NCI-H2227 treated with DMSO at 0.1 percent for 48 hours (cell line): ENCODE measurements at places on chromosomes 2 and 18.

DNA sequence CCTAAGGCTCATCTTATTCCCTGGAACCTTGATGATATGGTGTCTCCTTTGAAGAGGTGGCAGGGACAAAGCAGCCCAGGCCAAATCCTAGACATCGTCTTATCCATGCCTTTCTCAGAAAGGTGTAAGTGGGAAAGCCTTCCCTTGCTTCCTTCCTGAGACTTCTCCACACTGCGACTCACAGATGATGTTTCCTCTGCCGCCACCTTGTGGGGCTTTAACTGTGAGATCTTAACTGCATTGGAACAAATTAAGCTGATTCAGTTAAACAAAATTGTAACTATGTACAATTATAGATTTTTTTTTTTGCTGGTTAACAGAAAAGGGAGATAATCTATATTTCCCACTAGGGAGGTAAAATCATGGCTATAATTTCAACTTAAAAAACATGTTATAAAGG is 10.0 kb upstream of the GCA start:
- no peak for DNase-seq

GRCh38 chr2:226002438-226002837 is 602.9 kb downstream of the NYAP2 start:
- DNase-seq = no peak

GRCh38 chr2:171592036-171592555 is 69.8 kb downstream of the CYBRD1 start:
- DNase-seq = no peak

DNA sequence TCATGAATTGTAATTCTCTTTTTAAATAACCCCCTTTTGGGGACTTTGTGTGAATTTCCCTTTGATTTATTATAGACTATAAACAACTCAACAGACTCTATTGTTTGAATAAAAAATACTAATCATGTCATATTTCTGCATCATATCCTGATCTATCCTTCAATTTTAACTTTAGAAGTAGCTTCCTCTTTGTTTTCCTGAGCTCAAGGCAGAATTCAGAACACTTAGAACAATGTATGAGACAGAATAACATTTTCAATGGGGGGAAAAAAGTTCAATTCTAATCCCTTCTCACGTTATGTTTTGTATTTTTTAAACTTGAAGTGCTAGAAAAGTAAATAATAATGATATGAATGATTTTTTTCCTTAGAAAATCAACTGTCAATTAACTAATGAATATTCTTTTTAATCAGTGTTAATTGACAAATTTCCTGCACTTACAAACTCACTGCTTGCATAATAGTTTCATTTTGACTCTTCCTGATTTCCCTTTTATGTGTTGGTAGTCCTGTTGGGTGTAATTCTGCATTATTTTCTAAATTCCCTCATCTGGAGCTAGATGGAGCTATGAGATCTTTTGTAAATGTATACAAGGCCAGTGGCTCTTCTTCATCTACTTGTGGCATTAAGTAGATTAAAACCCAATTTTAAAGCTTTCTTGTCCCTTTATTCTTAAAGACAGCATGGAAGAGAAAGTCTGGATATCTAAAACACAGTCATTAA is 326.1 kb downstream of the PARD3B start:
- DNase-seq = peak; percentile 42

GRCh38 chr2:7014174-7014640 is 97.0 kb downstream of the RNF144A start:
- DNase-seq = no peak

DNA sequence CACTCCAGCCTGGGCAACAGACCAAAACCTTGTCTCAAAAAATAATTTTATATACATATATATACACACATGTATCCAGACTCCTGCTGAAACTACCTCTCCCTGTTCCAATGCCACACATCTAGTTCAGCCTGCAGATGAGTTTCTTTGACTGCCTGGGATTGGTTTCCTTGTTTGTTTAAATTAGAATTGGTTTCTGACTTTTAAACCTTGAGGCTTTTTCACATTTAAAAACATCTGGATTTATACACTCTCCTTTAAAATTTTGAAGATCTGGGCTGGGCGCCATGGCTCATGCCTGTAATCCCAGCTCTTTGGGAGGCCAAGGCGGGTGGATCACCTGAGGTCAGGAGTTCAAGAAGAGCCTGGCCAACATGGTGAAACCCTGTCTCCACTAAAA is 21.8 kb upstream of the CXCR1 start:
- no peak for DNase-seq

DNA sequence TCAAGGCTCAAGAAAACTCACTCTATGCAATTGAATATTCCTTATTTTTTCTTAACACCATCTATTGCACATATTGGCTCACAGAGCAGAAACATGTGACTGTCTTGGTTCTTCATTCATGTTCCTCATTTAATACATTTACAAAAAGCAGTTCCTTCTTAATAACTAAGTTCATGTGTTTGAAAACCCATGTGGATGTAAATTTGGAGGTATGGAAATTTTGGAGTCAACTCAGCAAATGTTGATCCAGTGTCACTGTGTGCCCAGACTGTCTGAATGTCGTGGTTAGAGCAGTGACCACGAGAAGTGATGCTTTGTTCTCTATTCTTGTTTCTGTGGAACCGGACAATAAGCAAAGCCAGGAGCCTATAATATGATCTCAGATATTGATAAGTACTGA is 299.1 kb downstream of the SETBP1 start:
- no peak for DNase-seq

- no peak for DNase-seq
Measured at GRCh38 chr2:235244255-235245220, 249.3 kb upstream of the AGAP1 start.

DNA sequence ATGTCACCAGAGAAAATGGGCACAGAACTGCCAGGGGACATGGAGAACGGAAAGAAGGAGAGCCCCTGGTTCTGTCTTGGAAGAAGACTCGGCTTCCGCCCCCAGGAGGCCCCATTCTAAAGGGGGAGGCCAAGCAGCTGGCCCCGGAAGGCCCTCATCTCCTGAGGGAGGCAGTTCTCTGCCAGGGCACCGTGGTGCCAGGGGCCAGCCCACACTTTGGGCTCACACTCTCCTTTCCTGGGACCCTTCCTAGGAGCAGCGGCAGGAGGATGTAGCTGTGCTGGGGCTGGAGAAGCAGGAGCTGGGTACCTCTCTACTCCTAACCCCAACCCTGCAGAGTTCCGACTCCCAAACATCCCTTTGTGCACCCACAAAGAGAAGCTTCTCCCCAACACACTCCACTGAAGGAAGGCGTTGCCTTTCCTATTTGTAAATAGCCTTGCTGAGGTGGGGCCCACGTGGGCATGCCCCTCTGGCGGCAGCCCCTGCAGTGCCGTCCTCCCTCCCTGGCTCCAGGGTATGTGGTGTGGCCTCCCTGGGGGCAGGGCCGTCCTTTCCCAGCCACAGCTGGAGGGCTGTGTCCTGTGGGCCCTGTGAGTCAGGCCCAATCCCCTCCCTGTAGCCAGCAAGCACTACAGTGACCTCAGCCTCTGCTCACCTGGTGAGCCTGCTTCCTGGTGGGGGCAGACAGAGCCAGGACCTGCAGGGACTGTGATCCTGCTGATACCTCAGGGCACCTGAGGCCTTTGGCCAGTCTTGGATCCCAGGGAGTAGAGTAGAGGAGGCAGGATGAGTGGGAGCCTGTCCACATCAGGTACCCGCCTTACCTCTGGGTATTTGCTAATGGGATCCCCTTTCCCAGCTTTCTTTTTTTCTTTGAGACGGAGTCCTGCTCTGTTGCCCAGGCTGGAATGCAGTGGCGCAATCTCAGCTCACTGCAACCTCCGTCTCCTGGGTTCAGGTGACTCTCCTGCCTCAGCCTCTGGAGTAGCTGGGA is 26.6 kb downstream of the ZFP36L2 start:
- DNase-seq = no peak

GRCh38 chr2:187547353-187547979 is 6.8 kb downstream of the TFPI start:
- no peak for DNase-seq

DNA sequence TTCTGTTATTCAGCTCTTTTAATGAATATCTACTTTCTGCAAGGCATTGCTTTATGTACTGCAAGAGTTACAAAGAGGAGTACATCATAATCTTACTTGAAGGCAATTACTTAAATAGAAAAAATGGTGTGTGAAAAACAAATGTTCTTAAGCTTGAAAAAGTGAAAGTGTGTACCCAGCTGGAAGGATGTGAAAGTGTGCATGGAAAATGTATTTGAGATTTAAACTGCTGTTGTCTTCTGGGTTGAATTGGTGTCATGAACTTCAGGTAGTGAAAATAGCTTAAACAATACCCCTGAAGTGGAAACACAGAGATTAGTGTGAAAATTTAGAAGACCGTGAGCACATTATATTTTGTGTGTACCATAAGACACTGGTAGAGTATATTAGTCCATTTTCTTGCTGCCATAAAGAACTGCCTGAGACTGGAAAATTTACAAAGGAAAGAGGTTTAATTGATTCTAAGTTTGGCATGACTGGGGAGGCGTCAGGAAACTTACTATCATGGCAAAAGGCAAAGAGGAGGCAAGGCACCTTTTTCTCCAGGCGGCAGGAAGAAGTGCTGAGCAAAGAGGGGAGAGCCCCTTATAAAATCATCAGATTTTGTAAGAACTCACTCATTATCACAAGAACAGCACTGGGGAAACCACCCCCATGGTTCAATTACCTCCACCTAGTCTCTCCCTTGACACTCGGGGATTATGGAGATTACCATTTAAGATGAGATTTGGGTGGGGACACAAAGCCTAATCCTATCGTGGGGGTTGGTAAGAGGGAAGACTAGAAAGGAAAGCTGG is 38.8 kb downstream of the SCN2A start:
- DNase-seq = no peak

DNA sequence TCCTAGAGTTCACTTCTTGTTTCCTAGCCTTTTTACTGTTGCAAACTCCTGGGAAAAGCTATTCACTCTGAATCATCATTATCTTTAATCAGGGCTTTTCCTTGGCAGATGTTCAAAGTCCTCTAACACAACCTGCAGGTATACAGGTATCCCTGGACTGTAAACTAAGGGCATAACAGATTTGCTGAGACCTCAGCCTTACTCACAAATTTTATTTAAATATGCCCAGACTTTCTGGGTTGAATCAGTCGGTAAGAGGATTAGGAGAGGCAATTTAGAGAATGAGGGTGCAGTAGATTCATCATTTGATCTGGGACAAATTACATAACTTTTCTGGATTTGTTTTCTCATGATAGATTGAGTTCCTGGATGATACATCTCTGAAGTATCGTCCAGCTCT is 217.8 kb upstream of the STON1 start:
- DNase-seq = no peak

- DNase-seq = no peak
Measured at GRCh38 chr2:28528206-28528605, 32.3 kb downstream of the PLB1 start.

DNA sequence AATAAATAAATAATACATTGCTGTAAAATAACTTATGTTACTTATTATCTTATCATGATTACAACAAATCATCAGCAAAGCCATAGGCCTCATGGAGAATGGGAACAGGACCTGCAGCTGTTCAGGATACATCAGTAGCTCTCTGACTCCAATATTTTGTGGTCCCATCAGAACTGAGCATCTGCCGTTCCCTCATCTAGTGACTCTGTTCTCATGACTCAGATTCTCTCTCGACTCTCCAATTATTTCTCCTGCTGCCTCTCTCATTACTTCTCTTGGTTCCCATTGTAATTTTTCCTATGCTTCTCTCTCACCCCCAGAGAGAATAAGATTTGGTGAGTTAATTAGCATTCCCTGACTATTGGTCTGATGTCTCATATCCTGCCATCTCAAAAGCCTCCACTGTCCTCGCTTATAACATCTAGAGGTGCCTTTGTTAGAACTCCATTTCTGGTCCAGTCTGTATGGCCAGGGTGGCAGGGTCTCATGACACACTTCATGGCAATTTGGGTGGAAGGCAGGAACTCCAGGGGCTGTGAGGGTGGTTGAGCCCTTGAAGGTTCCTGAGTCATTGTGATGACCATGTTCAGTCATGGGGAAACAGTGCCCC is 78.0 kb upstream of the TANC1 start:
- DNase-seq = no peak
